ENCODE measurements at places on chromosomes 11 and 22.

DNA sequence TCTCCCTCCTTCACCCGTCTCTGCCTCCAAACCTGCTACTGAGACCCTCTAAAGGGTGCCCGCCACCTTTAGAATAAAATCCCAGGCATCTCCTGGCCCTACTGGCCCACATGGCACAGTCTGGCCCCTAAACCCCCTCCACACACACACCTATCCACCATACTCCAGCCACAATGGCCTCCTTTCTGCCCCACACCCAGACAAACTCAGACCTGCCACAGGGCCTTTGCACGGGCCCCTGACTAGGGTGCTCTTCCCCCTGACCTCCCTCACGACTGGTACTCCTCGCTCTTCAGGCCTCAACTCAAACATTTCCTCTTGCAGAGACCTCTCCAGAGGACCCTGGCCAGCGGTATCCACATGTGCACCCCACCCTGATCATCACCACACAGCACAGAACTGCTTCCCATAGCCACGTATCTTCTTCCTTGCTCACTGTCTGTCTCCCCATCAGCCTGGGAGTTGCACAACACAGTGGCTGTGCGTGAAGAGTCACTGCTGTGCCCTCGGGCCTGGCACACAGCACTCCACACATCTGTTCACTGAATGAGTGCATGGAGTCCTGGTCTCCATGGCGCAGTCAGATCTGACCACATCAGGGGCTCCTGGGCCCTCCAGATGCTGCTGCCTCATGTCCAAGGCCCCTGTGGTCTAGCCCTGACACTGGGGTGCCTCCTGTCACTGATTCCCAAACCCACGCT is 66.2 kb upstream of the TCF20 start:
- no peak for DNase-seq

DNA sequence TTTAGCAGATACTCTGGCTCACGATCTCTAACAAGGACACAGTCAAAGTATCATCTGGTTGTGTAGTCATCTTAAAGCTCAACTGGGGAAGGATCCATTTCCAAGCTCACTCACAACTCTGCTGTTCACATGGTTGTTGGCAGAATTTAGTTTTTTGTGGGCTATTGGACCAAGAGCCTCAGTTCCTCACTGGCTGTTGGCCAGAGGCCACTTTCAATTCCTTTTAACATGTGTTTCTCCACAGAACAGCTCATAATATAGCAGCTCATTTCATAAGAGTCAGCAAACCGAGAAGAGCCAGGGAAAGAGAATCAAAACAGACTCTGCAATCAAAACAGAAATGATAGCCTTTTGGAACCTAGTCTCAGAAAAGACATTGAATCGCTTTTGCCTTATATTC is 22.6 kb downstream of the IZUMO1R start:
- no peak for DNase-seq

- no peak for DNase-seq
Measured at GRCh38 chr11:16776711-16777612, 38.5 kb downstream of the C11orf58 start.

DNA sequence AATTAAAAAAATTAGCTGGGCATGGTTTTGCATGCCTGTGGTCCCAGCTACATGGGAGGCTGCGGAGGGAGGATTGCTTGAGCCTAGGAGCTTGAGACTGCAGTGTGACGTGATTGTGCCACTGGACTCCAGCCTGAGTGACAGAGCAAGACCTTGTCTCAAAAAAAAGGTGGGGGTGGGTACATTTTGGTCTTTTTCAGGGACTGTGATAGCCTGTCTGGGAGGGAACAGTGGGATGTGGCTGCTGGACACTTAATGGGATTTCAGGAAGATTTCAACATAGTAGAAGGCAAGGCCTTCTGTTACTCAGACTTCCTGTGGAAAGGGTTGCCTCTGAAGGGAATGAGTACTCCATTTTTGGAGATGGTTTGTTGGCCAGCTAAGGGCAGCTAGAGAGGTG is 40.6 kb downstream of the RELT start:
- no peak for DNase-seq

- no peak for DNase-seq
Measured at GRCh38 chr11:87775036-87775435, 400.2 kb downstream of the RAB38 start.

- DNase-seq, result no peak
Measured at GRCh38 chr11:128279866-128280265, 307.5 kb downstream of the ETS1 start.

DNA sequence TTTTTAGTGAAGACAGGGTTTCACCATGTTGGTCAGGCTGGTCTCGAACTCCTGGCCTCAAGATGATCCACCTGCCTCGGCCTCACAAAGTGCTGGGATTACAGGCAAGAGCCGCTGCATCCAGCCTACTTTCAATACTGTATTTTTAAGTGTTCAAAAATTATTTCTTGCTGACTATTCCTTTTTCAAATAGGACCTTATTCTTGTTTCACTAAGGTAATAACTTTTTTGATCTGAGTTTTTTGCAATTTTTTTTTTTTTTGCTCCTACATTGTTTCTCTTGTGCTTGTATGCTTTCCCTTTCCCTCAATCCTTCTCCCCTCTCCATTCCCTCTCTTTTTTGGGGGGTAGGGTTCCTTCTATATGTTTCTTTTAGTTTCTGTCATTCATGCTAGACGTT is 73.1 kb downstream of the FAM168A start:
- no peak for DNase-seq

DNA sequence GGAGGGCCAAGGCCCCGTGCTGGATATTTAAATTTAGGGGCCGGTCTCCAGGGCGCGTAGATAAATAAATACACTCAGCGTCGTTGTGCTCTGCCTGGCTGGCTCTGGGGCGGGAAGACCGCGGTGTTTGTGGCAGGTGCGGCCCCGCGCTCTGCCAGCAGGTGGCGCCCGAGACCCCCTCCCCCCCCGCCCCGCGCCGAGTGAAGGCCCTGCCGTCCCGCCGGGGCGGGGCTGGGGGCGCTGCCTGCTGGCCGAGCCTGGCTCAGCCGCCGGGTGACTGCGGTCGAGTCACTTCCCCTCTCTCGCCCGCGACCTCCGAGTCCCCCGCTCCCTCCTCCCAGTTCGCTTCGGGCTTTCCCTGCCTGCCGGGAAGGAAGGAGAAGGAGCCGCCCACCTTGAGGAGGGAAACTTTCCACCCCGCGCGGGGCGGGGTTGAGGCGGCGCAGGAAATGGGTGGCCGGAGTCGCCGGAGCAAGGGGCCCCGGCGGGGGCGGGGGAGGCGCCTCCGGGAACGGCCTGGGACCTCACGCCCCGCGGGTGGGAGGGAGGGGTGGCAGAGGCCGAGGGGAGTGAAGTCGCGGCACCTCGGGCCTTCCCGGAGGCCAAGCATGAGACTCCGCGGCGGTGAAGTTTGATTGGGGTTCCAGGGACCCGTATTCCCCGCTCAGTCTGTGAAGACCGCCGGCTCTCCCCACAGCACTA is 1.6 kb upstream of the EHBP1L1 start:
- peak; percentile 77 for DNase-seq

GRCh38 chr22:17820879-17821439 is 46.7 kb upstream of the BID start:
- no peak for DNase-seq

- DNase-seq, result no peak
Measured at GRCh38 chr22:50169774-50170341, 673 bp upstream of the PANX2 start.

DNA sequence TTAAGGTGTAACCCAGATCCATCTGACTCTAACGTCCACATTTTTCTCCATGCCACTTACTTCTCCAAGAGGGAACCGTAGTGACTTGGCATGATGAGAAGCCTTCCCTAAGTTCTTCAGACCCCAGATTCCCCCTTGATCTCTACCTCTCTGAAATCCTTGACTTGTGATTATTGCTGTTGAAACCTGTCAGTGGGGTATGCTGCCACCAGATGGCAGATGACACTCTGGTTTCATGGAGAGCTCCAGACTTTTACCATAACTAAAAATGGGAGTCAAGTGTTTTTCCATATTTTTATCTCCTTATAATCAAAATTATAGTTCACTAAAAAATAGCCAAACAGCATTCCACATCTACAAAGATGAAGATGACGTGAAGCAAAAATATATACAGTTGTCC is 504.2 kb downstream of the SOX6 start:
- no peak for DNase-seq

- no peak for DNase-seq
Measured at GRCh38 chr11:76216536-76217325, 10.4 kb upstream of the WNT11 start.

DNA sequence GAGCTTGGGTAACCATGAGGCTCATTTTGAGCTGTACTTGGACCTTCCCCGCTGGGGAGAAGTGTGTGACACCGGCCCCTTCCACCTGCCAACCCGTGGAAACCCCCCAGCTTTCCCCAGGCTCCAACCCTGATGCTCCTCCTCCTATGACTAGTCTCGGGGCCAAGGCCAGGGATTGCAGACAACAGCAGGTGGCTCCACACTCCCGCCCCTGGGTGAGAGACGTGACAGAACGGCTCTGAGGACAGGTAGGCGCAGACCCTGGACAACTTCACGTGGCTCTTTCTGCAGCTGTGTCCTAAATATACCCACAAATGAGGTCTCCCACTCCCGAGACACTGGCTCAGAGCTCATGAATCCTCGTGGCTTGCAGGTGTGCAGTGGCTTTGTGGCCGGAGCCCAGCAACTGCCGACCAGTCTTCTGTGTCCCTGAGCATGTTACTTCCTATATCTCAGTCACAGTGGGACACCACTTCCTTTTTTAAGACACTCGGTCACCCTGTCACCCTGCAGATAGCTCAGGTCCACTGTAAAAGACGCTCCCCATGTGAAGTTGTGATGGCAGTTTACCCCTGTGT is 55.2 kb downstream of the NECTIN1 start:
- no peak for DNase-seq

DNA sequence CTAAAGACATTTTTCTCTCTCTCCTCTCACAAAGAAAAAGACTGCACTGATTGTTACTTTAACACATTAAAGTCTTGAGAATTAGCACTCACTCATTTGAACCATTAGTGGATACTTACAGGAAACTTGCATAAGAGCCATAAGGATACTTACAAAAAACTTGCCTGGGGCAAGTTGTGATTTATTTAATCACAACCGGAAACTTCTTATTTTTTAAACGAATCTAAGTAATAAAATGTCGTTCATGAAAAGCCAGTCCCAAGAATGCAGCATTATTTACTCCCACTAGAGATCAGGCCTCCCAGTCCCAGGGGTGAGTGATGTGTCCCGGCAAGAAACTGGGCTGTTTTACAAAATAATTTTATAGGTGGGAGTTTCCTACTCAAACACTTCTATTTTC is 59.3 kb upstream of the TTC12 start:
- DNase-seq, result no peak

DNA sequence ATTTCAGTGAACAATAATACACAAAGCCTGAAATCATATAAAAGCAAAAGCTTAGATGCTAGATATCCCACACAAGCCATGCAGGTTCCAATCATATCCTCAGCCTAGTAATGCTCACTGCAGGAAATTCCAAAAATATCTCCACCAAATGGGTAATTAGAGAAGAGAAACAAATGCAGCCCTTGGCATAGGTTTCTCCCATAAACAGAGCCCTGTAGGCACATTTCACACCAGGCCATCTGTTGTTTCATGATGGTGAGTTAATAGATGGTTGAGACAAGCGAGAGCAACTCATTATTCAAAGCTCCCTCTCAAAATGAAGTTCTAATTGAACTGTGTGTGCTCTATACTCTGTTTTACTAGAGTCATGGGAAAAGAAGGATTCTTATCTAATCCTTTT is 154.6 kb upstream of the TRPC6 start:
- DNase-seq, result no peak

DNA sequence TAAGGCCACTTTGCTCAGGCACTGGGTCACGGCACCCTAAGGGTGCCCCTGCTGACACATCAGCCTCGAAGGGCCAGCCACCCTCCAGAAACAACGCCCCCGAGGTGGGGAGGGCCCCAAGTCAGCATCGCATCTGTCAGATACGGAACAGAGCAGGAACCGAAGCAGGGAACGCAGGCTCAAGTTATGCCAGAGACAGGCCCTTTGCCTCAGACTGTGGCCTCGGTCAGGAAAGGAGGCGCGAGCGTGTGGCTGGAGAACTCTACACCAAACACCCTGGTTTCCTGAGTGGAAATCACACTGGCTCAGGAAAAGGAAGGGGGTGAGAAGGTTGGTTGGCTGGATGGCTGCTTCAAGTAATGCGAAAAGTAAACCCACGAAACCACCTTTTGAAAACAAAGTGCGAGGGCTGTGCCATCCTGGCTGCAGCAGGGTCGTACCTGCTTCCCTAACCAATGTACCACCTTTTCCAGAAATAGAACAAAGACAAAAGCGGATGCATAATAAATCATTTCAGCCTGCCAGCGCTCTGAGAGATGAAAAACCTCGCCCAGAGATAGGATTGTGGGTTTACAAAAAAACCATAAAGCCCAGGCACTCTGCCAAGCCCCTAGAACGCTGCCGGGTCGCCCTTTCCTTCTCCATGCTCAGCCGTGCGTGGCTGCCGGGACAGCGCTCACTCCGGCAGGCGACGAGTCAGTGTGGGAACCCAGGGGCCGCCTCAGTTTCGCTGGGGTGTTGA is 38.6 kb downstream of the TRMU start:
- DNase-seq, result no peak

- DNase-seq, result no peak
Measured at GRCh38 chr22:37030560-37031281, 11.2 kb downstream of the MPST start.

DNA sequence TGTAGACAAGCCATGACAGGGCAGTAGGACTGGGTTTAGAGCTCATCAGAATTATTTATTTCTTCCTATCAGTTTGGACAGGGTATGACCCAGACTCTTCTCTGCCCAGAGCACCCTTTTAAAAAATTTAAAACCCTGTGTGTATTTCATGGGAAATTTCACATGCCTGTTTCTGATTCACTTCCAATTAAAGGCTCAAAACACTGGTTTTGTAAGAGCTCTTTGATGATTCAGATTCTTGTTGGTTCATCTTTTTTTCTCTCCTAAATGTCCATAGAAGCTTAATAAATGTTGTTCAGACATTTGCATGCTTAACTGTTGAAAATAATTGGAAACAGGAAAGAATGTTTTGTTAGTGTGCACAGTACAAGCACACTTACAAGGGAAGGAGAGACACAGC is 13.8 kb downstream of the FLI1 start:
- no peak for DNase-seq

GRCh38 chr22:39115977-39116621 is 19.1 kb downstream of the APOBEC3H start:
- DNase-seq, result no peak

- no peak for DNase-seq
Measured at GRCh38 chr11:112590764-112591163, 330.1 kb upstream of the PLET1 start.

DNA sequence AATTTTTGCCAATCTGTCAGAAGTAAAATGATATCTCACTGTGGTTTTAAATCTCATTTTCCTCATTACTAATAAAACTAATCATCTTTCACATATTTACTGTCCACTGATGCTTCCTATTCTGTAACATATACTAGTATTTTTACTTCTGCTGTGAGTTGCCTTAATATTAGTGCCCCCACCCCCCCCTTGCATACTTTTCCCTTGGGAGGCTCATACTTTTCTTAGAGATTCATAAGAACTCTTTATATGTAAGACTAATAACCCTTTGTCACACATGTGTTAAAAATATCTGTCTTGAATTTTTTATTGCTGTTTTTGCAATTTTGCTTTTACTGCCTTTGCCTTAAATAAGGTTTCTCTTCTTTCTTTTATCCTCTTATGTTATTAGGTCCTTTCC is 87.2 kb downstream of the PHF21A start:
- no peak for DNase-seq

- no peak for DNase-seq
Measured at GRCh38 chr11:36148701-36149100, 140.5 kb downstream of the COMMD9 start.
